ENCODE measurements at places on chromosomes 4 and X.

DNA sequence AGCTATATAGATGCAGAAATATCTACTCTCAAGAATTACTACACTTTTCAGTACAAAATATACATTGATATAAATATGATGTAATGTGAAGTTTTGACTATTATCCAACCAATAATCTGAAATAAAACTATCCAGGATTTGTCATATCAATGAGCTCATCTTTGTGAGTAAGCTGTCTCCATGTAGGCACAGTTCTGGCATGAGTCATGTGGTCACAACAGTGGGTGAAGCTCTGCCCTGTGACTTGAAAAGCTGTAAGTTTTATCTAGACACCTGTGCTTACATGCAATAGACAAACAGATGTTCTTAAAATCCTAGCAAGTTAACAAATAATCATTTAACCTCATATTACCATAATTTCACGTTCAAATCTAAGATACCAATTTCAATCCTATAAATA lies 192.7 kb downstream of the GABRG1 start:
- no peak for DNase-seq

- DNase-seq = no peak
Measured at GRCh38 chr4:100963627-100964026, 383.7 kb downstream of the PPP3CA start.

- DNase-seq = no peak
Measured at GRCh38 chr4:90030953-90031352, 96.2 kb upstream of the CCSER1 start.

GRCh38 chr4:181757910-181758660 lies 485.1 kb upstream of the TENM3 start:
- no peak for DNase-seq

DNA sequence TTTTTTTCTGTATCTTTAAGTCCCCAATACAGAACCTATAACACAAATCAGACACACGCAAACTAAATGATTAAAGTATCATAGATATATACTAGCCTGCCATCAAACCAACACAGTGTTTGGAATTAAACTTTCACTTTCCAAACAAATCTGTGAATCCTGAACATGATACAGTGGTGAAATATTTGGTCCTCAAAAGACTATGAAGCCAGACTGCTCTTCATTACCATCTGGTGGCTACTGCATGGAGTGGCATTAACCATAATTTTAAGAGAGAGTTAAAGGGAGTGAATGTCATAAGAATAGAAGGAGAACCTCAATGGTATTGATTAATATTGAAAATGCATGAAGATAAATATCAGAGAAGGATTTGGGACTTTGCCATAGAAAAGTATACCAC lies 9.2 kb upstream of the GABRA4 start:
- no peak for DNase-seq

- no peak for DNase-seq
Measured at GRCh38 chrX:141760761-141761160, 62.2 kb upstream of the SPANXD start.

- DNase-seq = no peak
Measured at GRCh38 chrX:48532161-48532560, 7.4 kb upstream of the TBC1D25 start.

- DNase-seq = no peak
Measured at GRCh38 chr4:15809058-15809457, 30.9 kb downstream of the CD38 start.

GRCh38 chr4:15042529-15043167 lies 40.4 kb downstream of the CPEB2 start:
- DNase-seq = no peak

- no peak for DNase-seq
Measured at GRCh38 chrX:41602816-41603345, 85.9 kb upstream of the GPR34 start.

GRCh38 chrX:107935664-107936433 lies 46.3 kb downstream of the TEX13B start:
- peak; percentile 21 for DNase-seq

- DNase-seq = no peak
Measured at GRCh38 chr4:109044431-109044830, 258.0 kb downstream of the COL25A1 start.

- no peak for DNase-seq
Measured at GRCh38 chr4:80180743-80181142, 16.6 kb upstream of the PRDM8 start.

DNA sequence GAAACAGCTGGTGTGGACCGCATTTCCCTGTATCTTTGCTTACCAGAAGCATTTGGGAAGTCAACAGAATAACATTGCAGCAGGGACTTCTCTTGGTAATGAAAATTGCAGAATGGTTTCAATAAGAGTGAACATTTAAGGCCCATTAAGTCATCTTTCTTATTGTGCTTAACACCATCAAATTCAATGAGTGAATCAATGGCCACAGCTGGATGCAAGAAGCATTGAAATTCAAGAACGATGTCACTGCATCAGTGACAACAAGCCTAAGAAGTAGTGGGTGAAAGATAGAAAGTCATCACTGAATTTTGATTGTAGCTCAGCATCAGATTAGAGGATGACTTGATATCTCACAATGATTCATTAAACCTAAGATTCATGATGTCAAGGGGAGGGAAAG lies 93.9 kb upstream of the GPM6A start:
- DNase-seq = no peak

GRCh38 chr4:180058691-180059215 lies 2184.4 kb upstream of the TENM3 start:
- no peak for DNase-seq

DNA sequence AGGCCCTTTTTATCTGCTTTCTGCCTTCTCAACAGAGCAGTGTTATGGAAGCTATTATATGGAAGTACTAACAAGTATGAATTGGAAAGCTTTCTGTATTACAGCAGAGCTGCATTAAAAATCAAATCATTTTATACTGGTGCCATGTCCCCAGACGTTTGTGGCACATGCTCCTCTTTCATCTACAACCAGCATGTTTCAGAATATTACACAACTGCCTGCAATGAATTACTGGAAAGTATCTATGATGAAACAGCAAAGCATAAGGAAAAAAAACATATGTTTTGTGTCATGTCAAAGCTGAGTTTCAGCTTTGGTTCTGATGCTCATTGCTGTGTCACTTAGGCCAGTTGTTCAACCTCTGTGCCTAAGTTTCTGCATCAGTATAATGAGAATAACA lies 576.8 kb downstream of the GBA3 start:
- no peak for DNase-seq

All from NCI-H345 (cell line).